ENCODE measurements at places on chromosomes 6 and 20.
A peak's percentile ranks its signal among the peaks of the same experiment; 100 is the strongest.

GRCh38 chr6:5619249-5619648 lies 357.9 kb downstream of the FARS2 start:
- no peak for DNase-seq

- DNase-seq: no peak
Observed at GRCh38 chr6:22029171-22029570, 267.7 kb downstream of the PRL start.

DNA sequence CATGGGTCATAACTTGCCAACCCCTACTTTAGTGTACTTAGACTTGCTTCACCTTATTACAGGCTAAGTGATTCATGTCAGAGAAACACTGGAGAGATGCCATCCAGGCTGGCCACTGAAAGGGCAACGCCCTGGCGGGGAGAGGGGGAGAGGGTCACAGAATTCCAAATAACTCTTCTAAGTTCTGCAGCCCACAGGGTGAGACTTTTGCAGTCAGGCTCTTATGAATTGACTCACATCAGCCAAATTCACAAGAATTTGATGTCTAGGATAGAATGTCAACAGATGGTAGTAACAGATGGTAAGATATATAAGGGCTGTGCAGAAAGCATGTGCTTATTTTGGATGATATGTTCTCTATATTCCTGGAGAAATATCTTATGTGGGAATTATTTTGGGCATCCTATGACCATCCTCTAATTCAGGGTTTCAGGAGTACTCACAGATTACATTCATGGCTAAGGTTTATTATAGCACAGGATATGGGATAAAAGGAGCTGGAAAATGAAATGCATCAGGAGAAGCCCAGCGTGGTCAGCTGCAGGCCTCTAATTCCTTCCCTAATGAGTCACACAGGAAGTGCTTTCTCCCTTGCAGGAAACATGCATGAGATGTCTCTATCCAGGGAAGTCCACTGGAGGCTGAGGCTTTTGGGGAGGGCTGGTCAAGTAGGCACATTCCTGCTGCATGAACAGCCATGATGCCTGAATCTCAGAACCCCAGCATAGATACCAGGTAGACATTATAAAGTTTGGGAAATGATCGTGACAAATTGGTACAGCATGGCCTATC lies 58.7 kb upstream of the RIN2 start:
- no peak for DNase-seq

GRCh38 chr6:144178323-144178722 lies 28.0 kb downstream of the STX11 start:
- no peak for DNase-seq

- DNase-seq: no peak
Observed at GRCh38 chr6:115214283-115214682, 846.4 kb downstream of the FRK start.

- DNase-seq: peak; percentile 56
Observed at GRCh38 chr20:46651091-46651962, at the start of gene SLC13A3. Gene SLC13A3 (minus strand): TSS chr20:46651459. CDS start chr20:46651421, 38 bp downstream.

GRCh38 chr20:47370850-47371782 lies 14.6 kb upstream of the ZMYND8 start:
- DNase-seq: no peak

- DNase-seq: no peak
Observed at GRCh38 chr20:38197217-38197616, 32.1 kb upstream of the TGM2 start.

GRCh38 chr20:16417001-16417400 lies 156.2 kb downstream of the KIF16B start:
- no peak for DNase-seq

DNA sequence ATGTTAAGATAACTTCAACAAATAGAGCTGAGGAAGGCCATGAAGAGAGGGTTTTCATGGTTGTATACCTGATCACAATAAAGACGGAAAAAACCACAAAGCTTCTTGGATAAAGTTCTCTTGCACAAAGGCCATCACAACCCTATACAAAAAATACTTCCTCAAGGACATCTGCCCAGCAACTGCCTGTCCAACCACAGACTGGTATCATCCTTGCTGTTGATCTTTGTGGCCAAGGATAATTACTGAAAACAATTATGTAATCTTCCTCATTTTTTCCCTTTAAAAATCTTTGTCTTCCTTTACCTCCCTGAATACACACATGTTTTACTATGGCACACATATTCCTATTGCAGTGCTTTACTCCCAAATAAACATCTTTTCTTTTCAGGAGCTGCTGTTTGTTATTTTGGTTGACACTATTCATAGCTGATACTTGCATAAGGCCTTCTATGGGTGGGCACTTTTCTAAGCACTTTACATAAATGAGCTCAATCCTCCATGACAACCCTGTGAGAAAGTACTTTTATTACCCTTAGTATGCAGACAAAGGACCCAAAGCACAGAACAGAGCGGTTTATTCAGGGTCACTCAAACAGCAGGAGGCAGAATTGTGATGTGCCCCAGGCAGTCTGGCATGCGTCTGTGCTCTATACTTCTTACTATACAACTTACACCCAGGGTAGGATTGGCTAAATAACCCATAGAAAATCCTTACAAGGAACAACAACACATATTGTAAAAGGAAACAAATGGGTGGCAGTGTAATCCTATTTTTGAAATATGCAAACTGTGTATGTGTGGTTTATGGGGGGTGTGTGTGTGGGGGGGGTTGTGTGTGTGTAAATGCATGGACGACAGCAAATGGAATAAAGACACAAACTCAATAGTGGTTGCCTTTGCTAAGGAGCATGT lies 35.1 kb downstream of the SNRNP48 start:
- no peak for DNase-seq

GRCh38 chr6:16933961-16934360 lies 167.9 kb upstream of the STMND1 start:
- no peak for DNase-seq

- no peak for DNase-seq
Observed at GRCh38 chr20:54227751-54228150, 19.9 kb downstream of the PFDN4 start.

DNA sequence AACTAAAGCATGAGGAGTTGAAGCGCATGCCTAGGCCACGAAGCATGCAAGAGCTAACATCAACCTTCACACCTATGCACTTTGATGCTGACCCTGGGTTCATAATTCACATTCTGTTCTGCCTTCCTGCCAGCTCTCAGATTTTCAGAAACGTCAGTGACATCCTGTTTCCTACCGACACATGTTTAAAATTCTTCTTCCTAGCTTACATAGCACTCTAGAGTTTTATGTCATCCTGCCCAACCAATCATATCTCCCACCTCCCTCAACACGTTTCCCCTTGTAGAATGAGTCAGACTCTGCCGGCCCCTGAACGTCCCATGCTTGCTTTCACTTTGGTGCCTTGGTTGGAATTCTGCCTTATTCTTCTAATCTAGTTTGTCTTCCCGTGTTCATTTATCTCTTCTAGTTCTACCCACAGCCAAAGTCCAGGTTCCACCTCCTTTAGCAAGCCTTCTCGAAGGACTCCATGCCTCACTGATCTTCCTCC lies 97.2 kb upstream of the MAP7 start:
- DNase-seq: no peak

DNA sequence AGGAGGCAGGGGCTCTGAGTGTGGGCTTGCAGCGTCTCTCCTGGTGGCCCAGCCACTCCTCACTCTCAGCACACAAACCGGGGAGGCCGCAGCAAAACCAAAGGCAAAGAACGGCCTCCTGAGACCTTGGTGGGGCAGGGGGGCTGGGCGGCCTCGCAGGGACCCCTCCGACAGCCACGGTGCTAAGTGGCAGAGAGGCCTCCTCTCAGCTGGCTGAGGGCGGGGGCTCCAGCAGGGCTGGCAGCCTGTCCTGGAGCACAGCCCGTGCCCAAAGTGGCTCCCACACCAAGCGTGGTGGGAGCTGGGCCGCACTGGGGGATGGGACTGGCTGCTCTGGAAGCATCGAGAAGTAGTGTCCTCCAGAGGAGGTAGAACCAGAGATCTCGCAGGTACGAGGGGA lies 334.4 kb downstream of the QKI start:
- no peak for DNase-seq

DNA sequence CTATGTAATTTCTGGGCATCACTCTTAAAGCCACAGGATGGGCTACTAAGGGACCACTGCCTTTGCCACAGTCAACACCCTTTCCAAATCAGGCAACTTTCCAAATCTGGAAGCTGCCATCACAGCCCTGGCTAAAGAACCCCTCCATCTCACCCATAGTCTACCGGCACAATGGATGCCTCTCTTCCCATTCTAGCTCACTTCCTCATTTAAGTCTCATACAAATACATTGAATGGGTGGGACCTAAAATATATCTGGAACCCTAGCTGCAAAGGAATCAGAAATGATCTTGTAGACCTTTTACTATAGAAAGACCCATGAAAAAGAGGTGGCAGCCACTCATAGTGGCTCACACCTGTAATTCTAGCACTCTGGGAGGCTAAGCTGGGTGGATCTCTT lies 3.3 kb upstream of the TREML4 start:
- no peak for DNase-seq

DNA sequence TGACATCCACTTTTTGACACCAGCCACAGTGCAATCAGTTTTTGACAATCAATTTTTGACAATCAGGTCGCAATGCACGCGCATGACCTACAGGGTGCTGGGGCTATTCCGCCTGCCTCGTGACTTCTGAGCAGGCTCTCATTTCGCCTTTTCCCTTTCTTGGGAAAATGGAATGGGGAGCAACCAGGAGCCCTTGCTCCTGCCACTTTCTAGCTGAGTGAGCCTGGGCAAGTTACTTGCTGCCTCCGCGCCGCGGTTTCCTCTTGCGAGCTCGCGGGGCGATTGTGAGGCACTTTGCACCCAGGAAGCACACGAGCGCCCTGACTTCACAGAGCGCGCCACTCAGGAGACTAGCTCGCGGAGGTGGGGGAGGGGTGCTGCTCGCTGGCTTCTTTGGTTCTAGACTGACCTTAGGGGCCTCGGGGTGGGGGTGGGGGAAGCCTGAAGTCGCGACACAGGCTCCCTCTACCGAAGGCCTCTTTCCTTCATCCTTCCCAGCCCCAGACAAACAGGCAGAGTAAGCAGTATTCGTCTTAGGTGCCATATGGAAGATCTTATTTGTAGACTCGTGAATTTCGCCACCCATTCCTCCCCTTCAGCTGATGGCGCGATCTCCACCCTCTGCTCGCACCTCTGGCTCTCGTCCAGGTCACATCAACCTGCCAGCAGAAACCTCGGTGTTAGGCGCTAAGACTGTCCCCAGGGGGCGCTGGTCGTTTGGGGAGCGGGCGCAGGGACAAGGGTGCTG lies 4.6 kb downstream of the TP53TG5 start:
- peak; percentile 79 for DNase-seq

All from lower leg skin (tissue), 4 donors.